ENCODE measurements at places on chromosomes 4 and X.

DNA sequence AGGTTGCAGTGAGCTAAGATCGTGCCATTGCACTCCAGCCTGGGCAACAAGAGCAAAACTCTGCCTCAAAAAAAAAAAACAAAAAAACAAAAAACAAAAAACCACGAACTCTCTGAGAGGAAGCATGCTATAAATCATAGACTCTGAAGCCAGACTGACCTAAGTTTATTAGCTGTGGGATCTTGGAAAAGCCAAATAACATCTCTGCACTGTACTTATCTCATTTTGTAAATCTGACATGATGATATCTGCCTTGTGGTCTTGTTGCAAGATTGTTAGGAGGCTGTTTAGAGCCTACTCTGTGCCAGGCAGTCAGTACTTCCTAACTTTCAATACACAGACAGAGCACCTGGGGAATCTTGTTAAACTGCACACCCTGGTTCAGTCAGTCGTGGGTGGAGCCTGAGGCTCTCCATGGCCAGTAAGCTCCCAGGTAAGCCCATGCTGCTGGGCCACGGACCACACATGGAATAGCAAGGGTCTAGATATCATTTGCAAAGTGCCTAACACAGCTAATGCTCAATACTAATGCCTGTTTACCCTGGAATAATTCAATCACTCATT lies 107.6 kb upstream of the SMIM10 start:
- no peak for DNase-seq

- DNase-seq, result no peak
These were observed 599.3 kb downstream of the SPRY1 start for GRCh38 chr4:123995936-123996335.

DNA sequence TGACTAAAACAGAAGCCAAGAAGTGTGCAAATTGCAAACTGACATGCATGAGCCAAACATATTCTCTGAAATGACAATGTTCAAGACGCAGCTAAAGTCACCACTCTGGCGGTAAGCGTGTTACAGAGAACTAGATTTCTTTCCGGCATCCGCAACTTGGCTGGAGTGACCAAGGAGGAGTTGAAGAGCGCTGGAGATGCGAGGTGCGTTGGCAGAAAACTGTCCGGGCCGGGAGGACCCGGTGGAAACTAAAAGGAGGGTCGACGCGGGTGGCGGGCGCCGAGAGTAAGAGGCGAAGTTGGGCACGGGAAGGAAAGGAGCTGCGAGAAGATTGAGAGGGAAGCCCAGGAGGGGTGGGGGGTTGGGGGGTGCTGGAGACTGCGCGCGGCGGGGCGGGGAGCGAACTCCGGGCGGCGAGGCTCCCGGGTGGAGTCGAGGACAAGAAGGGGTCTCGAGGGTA lies 807 bp downstream of the SEL1L3 start:
- no peak for DNase-seq

GRCh38 chr4:108833046-108833445 lies 70.2 kb upstream of the ETNPPL start:
- no peak for DNase-seq

DNA sequence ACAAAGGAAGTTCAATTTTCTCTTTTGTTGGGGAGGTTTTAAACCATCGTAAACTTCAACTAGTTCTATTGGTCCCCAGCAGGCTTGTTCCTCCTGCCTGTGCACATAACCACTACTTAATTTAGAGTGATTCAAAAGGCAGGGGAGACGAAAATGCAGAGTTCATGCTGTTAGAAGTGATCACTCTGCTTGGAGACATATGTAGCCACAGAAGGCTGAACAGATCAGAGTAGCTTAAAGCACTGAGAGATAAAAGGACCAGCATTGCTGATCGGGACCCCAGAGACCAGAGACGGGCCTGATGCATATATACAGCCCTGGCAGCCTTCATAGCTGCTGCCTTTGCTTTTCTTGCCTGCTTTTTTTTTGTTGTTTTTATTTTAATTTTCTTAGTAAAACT lies 662.0 kb upstream of the CPEB2 start:
- DNase-seq, result no peak

Data from T-helper 9 cell (primary cell).